ENCODE measurements at places on chromosomes 6 and 20.

- DNase-seq, result no peak
These were observed 23.8 kb upstream of the PYGB start for GRCh38 chr20:25223765-25224720.

DNA sequence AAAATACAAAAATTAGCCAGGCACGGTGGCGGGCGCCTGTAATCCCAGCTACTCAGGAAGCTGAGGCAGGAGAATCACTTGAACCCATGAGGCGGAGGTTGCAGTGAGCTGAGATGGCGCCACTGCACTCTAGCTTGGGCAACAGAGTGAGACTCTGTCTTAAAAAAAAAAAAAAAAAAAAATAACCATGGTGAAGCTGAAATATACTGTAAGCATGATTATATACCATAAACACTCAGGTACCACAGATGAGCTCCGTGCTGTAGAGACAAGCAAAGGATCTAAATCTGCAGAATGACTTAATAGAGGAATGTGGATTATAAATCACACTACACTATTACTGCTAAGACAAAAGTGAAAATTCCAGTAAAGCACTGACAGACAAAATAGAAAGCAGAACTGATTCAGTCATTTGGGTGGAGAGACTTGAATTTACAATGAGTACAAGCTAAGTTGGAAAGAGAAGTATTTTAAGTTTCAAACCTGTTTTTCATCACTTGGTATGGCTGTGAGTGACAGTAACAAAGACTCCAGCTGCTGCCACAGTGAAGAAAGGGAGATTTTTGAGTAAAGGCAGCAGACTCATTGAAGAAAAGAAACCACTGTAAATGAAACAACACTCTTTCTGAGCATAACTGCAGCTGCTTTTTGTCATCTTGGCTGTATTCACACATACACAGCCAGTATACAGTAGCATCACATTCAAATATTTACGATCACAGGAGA is 322.1 kb downstream of the RNGTT start:
- DNase-seq, result no peak

GRCh38 chr6:33692078-33692759 is 19.3 kb downstream of the UQCC2 start:
- DNase-seq, result no peak

GRCh38 chr6:140256248-140256647 is 881.8 kb upstream of the CITED2 start:
- no peak for DNase-seq

GRCh38 chr6:41036186-41036585 is 2.8 kb downstream of the UNC5CL start:
- DNase-seq, result no peak
